Neural progenitor cell (in vitro differentiated cells): ENCODE measurements at places on chromosomes 3 and 15. TPM values are rescaled to one million over a fixed set of nuclear protein-coding genes. Genes with fewer than 3 reads are reported as not detected.
A peak's percentile ranks its signal among the peaks of the same experiment; 100 is the strongest.

TICRR gene
- total RNA-seq: 19.6 and 25.7 TPM in 2 replicates

GRCh38 chr15:31471731-31472430 is 145.2 kb downstream of the KLF13 start:
- no peak overlapping the region for H3K27ac ChIP-seq
- H3K36me3 ChIP-seq: no peaks in the 10 kb centered on the region
- H3K27me3 ChIP-seq: no peaks in the 10 kb centered on the region
- peaks cover 8% of the 10 kb centered on the region for H3K4me1 ChIP-seq
- no peak overlapping the region for H3K4me3 ChIP-seq
- no peak for DNase-seq

DNAJA4 gene
- 0.12 TPM in 1 of 2 replicates, not detected in the other for total RNA-seq

- no peaks in the 10 kb centered on the region for H3K36me3 ChIP-seq
- H3K4me3 ChIP-seq: no peak overlapping the region
- H3K4me1 ChIP-seq: no peaks in the 10 kb centered on the region
- no peak for DNase-seq
- no peaks in the 10 kb centered on the region for H3K27me3 ChIP-seq
Observed at GRCh38 chr15:78037779-78038305, 39.7 kb downstream of the TBC1D2B start.

DNA sequence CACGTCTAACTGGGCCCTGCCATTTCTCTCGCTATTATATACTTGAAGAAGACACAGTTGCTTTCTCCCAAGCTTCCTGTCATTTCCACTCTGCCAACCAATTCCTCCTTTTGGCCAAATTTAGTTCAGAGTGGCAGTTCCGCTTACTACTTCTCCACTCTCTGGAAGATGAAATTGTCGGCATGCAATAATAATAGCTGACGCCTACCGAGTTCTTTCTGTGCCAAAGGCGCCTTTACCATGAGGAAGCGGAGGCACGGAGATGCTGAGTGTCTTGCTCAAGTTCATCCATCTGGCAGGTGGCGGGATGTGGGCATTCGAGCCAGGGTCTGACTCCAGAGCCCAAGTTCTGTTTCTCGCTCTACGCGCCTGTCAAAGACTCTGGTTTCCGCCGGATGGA is 14.6 kb upstream of the NRROS start:
- DNase-seq: no peak
- H3K4me1 ChIP-seq: peaks cover 34% of the 10 kb centered on the region
- H3K27ac ChIP-seq: no peak overlapping the region
- H3K4me3 ChIP-seq: no peak overlapping the region
- H3K36me3 ChIP-seq: no peaks in the 10 kb centered on the region
- H3K27me3 ChIP-seq: no peaks in the 10 kb centered on the region

GRCh38 chr3:13461169-13462124 is 18.7 kb upstream of the HDAC11 start:
- no peak overlapping the region for H3K4me3 ChIP-seq
- no peaks in the 10 kb centered on the region for H3K4me1 ChIP-seq
- peak; percentile 89 for DNase-seq
- H3K36me3 ChIP-seq: no peaks in the 10 kb centered on the region

- no peak overlapping the region for H3K4me3 ChIP-seq
- no peaks in the 10 kb centered on the region for H3K36me3 ChIP-seq
- no peaks in the 10 kb centered on the region for H3K4me1 ChIP-seq
- DNase-seq: no peak
- no peaks in the 10 kb centered on the region for H3K27me3 ChIP-seq
- H3K27ac ChIP-seq: no peak overlapping the region
Observed at GRCh38 chr3:183185696-183186095, 23.2 kb upstream of the LAMP3 start.

CD96 gene
- not detected in 2 replicates for total RNA-seq

- no peak overlapping the region for H3K27ac ChIP-seq
- no peak overlapping the region for H3K4me3 ChIP-seq
- peak; percentile 76 for DNase-seq
- H3K4me1 ChIP-seq: peaks cover 19% of the 10 kb centered on the region
Observed at GRCh38 chr3:186209810-186210752, 101.2 kb upstream of the ETV5 start.

CACNA1D gene
- total RNA-seq: 0.25 and 4.7 TPM in 2 replicates

DNA sequence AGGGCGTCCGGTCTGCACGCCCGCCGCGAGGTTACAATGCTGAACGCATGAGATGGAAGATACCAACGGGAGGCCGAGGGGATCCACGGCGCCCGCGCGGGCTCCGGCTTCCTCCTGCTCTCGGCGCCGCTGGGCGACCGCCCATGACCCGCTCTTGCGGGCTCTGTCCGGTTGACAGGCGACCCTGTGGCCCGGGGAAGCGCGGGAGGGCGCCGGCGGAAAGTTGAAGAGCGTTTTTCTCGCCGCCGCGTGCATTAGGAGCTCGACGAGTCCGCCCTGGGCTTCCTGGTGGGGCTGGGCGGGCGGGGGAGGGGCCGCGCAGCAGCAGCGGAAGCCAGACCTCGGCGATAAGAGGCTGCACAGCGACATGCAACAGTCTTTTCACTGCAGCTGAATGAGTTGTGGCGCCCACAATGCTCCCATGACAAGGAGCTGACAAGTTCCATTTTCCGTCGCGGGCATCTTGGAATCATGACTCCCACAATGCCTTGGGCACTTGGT is at the start of gene MBNL1:
Gene MBNL1 (plus strand): TSS at position 375 of the 501 bp plus-strand sequence. CDS start 31,265 bp downstream, outside the sequence.
- H3K27ac ChIP-seq: peak within 1 kb of the TSS; percentile 46
- no peaks in the 10 kb centered on the region for H3K36me3 ChIP-seq
- peak; percentile 82 for DNase-seq
- H3K27me3 ChIP-seq: peaks cover 50% of the 10 kb centered on the region

DNA sequence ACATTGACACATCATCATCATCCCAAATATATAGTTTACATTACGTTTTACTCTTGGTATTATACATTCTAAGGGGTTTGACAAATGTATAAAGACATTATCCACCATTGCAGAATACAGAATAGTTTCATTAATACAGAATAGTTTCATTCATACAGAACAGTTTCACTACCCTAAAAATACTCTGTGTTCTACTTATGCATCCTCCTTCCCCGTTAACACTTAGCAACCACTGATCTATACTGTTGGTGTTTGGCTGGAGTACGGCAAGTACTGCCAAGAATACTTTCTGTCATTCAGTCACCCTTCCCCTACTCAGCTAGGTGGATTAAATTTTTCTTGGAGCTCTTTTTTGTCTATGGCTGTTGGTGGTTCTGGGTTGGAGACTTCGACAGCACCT is 33.4 kb downstream of the LEKR1 start:
- H3K36me3 ChIP-seq: no peaks in the 10 kb centered on the region
- no peak overlapping the region for H3K4me3 ChIP-seq
- no peaks in the 10 kb centered on the region for H3K27me3 ChIP-seq
- H3K27ac ChIP-seq: no peak overlapping the region
- H3K4me1 ChIP-seq: no peaks in the 10 kb centered on the region

GRCh38 chr3:65996589-65996988 is 42.1 kb downstream of the MAGI1 start:
- no peaks in the 10 kb centered on the region for H3K27me3 ChIP-seq
- H3K36me3 ChIP-seq: no peaks in the 10 kb centered on the region
- H3K4me1 ChIP-seq: peaks cover 13% of the 10 kb centered on the region
- H3K4me3 ChIP-seq: no peak overlapping the region

- no peak overlapping the region for H3K27ac ChIP-seq
- no peak for DNase-seq
- no peaks in the 10 kb centered on the region for H3K36me3 ChIP-seq
- H3K4me1 ChIP-seq: no peaks in the 10 kb centered on the region
Observed at GRCh38 chr3:126100634-126101301, 16.8 kb upstream of the SLC41A3 start.

MCF2L2 gene
- 10.4 and 11.1 TPM in 2 replicates for total RNA-seq

DNA sequence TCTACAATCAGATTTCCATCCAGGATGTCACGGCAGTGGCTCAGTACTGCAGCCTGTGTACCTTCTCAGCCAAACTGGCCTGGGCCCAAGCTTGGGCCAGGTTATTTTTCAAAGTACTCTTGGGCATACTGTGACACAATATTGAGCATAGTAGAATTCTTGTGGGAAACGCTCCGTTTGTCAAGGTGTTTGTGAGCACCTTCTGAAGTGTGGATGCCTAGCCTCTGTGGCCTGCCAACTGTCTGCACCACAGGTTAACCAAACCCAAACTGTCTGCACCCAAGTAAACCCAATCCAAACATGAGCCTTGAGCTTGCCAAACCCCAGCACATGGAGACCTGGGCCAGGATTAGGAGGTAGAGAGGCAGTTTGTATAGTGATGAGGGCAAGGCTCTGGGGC is 25.4 kb downstream of the CTDSPL start:
- H3K27me3 ChIP-seq: no peaks in the 10 kb centered on the region
- H3K4me3 ChIP-seq: no peak overlapping the region
- DNase-seq: no peak
- H3K27ac ChIP-seq: no peak overlapping the region
- H3K4me1 ChIP-seq: peaks cover 5% of the 10 kb centered on the region

FOXP1 gene
- total RNA-seq: 27.3 and 29.9 TPM in 2 replicates

NME9 gene
- 1.1 and 2.2 TPM in 2 replicates for total RNA-seq

- no peak overlapping the region for H3K4me3 ChIP-seq
- H3K27ac ChIP-seq: no peak overlapping the region
- no peaks in the 10 kb centered on the region for H3K27me3 ChIP-seq
- H3K4me1 ChIP-seq: peaks cover 9% of the 10 kb centered on the region
Observed at GRCh38 chr3:152646004-152646403, 188.9 kb upstream of the P2RY1 start.

MUC4 gene
- total RNA-seq: 0.53 TPM in 1 of 2 replicates, not detected in the other

- no peak overlapping the region for H3K4me3 ChIP-seq
- no peaks in the 10 kb centered on the region for H3K36me3 ChIP-seq
- H3K27me3 ChIP-seq: no peaks in the 10 kb centered on the region
Observed at GRCh38 chr3:135784557-135784956, 181.0 kb upstream of the PPP2R3A start.

DNA sequence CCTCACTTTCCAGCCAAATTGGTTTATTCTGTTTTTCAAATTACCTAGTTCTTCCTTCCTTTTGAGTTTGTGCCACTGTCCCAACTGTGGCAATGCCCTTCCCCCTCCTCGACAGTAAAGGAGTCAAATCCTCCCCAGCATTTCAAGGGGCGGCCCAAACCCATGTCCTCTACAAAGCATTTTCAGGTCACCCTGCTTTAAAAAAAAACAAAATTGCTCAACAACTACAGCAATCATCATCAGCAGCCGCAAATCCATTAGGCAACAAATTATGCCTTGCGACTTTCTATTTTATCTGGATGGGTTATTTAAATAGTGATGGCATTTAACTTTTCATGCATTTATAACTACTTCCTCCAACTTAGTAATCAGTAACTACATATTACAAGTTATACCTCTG is 32.7 kb downstream of the PLD1 start:
- no peak overlapping the region for H3K4me3 ChIP-seq
- no peak for DNase-seq
- no peaks in the 10 kb centered on the region for H3K27me3 ChIP-seq
- H3K27ac ChIP-seq: no peak overlapping the region
- H3K36me3 ChIP-seq: no peaks in the 10 kb centered on the region
- no peaks in the 10 kb centered on the region for H3K4me1 ChIP-seq

DNA sequence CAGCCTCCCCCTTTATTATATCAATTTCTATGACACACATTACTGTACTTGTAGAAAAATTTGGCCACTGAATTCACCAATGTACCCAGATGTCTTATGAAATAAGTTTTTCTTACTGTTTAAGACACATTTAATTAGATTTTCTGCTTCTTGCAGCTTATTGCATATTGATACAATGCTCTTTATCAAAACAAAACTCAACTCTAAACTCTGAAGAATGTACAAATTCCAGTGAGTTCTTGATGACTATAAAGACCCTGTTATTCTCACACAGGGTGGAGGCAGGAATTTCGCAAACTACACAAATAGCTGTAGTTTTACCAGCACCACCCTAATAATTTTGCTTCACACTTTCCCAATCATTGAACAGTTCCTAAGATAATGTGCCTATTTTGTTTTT is 22.0 kb downstream of the CMTM6 start:
- no peak overlapping the region for H3K4me3 ChIP-seq
- H3K36me3 ChIP-seq: no peaks in the 10 kb centered on the region
- DNase-seq: no peak
- no peaks in the 10 kb centered on the region for H3K4me1 ChIP-seq
- H3K27me3 ChIP-seq: no peaks in the 10 kb centered on the region
- no peak overlapping the region for H3K27ac ChIP-seq

GRCh38 chr15:68732451-68732850 is 88.2 kb downstream of the ANP32A start:
- H3K4me3 ChIP-seq: no peak overlapping the region
- no peaks in the 10 kb centered on the region for H3K36me3 ChIP-seq
- DNase-seq: no peak
- H3K27me3 ChIP-seq: no peaks in the 10 kb centered on the region
- no peak overlapping the region for H3K27ac ChIP-seq

DNA sequence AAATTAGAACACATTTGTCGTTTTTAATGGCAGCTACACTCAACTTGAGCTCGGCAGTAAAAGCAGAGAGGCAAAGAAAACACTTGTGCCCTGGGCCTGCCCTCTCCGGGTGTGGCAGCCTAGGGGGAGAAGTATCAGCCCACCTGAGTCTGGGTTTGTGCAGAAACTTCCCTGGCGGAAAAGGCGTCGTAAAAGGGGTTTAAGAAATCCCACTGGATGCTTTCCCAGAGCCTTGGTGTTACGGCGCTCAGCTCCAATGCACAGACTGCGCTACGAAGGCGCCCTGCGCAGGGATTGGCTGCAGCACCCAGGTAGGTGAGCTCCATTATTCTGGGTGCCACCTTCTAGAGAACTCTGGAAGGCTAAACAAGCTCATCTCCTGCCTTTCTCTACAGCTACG is 461.5 kb upstream of the NR2F2 start:
- H3K36me3 ChIP-seq: no peaks in the 10 kb centered on the region
- no peak for DNase-seq
- H3K4me1 ChIP-seq: peaks cover 18% of the 10 kb centered on the region
- H3K4me3 ChIP-seq: no peak overlapping the region
- H3K27ac ChIP-seq: no peak overlapping the region

DNA sequence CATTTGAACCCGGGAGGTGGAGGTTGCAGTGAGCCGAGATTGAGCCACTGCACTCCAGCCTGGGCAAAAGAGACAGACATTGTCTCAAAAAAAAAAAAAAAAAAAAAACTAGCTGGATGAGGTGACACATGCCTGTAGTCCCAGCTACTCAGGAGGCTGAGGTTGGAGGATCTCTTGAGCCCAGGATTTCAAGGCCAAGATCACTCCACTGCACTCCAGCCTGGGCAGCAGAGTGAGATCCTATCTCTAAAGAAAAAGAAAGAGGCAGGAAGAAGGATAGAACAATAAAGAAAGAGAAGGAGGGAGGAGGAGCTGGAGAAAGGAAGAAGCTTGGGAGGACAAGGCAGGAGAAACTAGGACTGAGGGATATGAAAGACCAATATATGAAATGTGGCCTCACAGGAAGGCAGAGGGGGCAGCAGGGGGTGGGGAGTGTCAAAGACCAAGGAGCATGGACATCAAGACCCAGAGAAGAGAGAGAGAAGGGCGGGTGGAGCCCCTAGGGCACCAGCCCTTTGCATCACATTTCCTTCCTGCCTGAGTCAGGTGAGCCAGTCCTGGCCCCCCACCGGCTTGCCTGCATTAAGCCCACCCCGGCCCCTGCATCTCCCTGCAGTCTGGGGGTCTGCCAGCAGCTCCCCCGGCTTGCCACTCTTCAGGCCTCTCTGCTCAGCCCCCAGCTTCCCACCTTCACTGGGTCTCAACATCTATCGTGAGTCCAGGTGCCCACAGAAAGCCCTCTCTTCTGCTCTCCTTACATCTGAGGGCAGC is 11.5 kb downstream of the IGDCC3 start:
- H3K27ac ChIP-seq: no peak overlapping the region
- DNase-seq: no peak
- no peak overlapping the region for H3K4me3 ChIP-seq
- H3K27me3 ChIP-seq: peaks cover 27% of the 10 kb centered on the region
- peaks cover 40% of the 10 kb centered on the region for H3K4me1 ChIP-seq
- H3K36me3 ChIP-seq: no peaks in the 10 kb centered on the region

GRCh38 chr15:62020576-62021160 is 39.6 kb downstream of the VPS13C start:
- H3K36me3 ChIP-seq: peaks cover 12% of the 10 kb centered on the region
- no peak overlapping the region for H3K27ac ChIP-seq
- no peaks in the 10 kb centered on the region for H3K4me1 ChIP-seq
- DNase-seq: no peak
